ENCODE measurements at places on chromosomes 6 and 20. TPM values are rescaled to one million over a fixed set of nuclear protein-coding genes. Genes with fewer than 3 reads are reported as not detected.
A peak's percentile ranks its signal among the peaks of the same experiment; 100 is the strongest.

- no peaks in the 10 kb centered on the region for H3K4me1 ChIP-seq
- no peak overlapping the region for H3K27ac ChIP-seq
- DNase-seq = no peak
- H3K36me3 ChIP-seq = no peaks in the 10 kb centered on the region
- H3K4me3 ChIP-seq = no peak overlapping the region
- H3K27me3 ChIP-seq = no peaks in the 10 kb centered on the region
These were observed 18.5 kb upstream of the DCBLD1 start for GRCh38 chr6:117463762-117464665.

DNA sequence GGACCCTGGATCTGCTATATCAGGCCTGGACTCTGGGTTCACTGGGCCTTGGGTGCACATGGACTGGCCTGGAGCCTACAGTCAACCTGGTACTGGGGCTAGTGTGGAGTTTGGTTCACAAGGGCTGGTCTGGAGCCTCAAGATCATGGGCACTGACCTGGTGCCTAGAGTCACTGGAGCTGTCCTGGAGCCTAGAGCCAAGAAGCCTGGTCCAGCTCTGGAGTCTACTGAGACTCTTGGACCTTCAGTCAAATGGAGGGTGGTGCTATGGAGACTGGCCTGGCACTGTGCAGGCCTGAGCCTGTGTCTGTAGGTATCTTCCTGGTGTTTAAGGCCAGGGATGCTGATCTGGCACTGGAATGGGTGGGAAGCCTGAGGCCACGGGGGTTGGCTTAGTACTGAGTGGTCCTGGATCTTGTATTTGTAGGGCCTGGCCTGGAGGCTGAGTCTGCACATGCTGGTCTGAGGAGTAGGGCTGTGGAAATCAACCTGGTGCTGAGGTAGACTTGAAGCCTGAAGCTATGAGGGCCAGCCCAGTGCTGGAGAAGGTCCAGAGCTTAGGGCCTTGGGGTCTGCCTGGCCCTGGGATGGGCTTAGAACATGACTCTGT lies 16.5 kb upstream of the WFDC9 start:
- H3K27ac ChIP-seq = no peak overlapping the region
- H3K27me3 ChIP-seq = no peaks in the 10 kb centered on the region
- no peak for DNase-seq
- no peaks in the 10 kb centered on the region for H3K36me3 ChIP-seq
- no peaks in the 10 kb centered on the region for H3K4me1 ChIP-seq
- no peak overlapping the region for H3K4me3 ChIP-seq

The GTSF1L gene
- not detected for total RNA-seq

DNA sequence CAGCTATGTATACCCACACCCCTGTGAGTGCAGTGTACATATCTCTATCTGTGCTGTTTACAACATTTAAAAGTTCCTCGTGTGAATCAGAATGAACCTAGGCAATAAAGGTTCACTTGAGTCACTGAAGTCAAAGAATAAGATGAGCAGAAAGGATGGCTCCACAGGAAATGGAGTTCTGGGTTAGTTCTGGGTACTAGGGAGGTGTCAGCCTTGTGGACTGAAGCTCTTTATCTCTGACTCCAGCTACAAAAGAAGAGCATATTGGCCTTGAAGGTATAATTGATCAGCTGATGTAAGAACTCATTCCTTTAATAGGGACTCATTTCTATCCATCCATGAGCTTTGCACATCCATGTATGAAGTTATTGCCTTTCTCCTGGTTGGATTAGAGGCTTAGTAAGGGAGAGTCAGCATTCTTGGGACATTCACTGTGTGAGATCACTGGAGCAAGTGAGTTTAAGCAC lies 73.9 kb upstream of the BACH2 start:
- H3K4me3 ChIP-seq = no peak overlapping the region
- H3K4me1 ChIP-seq = peaks cover 5% of the 10 kb centered on the region
- no peak overlapping the region for H3K27ac ChIP-seq
- no peaks in the 10 kb centered on the region for H3K36me3 ChIP-seq
- no peaks in the 10 kb centered on the region for H3K27me3 ChIP-seq
- no peak for DNase-seq

- no peak overlapping the region for H3K27ac ChIP-seq
- no peak overlapping the region for H3K4me3 ChIP-seq
- no peak for DNase-seq
- peaks cover 37% of the 10 kb centered on the region for H3K36me3 ChIP-seq
- peaks cover 44% of the 10 kb centered on the region for H3K4me1 ChIP-seq
These were observed 1.8 kb downstream of the HELZ2 start for GRCh38 chr20:63572071-63572787.

The EEF1A2 gene
- total RNA-seq = 9.7 TPM

GRCh38 chr20:19430641-19431315 lies 218.3 kb downstream of the SLC24A3 start:
- no peaks in the 10 kb centered on the region for H3K27me3 ChIP-seq
- H3K27ac ChIP-seq = no peak overlapping the region
- no peak overlapping the region for H3K4me3 ChIP-seq
- no peaks in the 10 kb centered on the region for H3K36me3 ChIP-seq

- DNase-seq = peak; percentile 43
- peaks cover 34% of the 10 kb centered on the region for H3K36me3 ChIP-seq
- H3K27me3 ChIP-seq = no peaks in the 10 kb centered on the region
- no peak overlapping the region for H3K4me3 ChIP-seq
These were observed 46.1 kb upstream of the DSN1 start for GRCh38 chr20:36819659-36820058.

The RAET1L gene
- total RNA-seq = not detected

- DNase-seq = no peak
- no peaks in the 10 kb centered on the region for H3K4me1 ChIP-seq
- H3K27me3 ChIP-seq = no peaks in the 10 kb centered on the region
- no peak overlapping the region for H3K27ac ChIP-seq
These were observed 24.0 kb downstream of the SDCBP2 start for GRCh38 chr20:1304710-1305515.

DNA sequence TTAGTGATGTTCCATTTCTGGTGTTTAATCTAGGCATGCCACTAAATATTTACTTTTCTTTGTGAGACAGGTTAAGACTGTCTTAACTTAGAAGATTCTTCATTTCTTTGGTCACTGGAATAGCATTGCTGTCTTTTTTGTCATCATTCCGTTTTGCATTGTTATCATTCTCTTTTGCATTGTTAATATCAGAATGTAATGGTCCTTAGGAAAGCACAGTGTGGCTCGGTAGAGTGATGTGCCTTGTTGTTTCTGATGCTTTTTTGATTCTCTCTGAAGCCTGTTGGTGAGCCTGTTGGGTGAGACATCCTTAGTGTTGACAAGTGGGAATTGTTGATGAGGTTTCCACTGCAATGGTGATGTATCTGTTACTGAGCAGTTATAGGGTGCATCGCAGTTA lies 23.2 kb downstream of the PLCB4 start:
- DNase-seq = no peak
- no peaks in the 10 kb centered on the region for H3K36me3 ChIP-seq

DNA sequence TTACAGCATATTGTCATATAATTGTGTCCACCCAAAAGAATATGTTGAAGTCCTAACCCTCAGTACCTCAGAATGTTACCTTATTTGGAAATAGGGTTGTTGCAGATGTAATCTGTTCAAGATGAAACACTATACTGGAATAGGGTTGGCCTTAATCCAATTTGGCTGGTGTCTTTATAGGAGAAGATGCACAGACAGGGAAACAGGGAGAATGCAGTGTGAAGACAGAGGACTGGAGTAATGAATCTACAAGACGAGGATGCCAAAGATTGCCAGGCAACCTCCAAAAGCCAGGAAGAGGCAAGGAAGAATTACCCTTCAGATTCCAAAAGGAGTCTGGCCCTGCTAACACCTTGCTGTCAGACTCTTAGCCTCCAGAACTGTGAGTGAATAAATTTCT lies 482.9 kb downstream of the PTPRT start:
- no peaks in the 10 kb centered on the region for H3K4me1 ChIP-seq
- no peaks in the 10 kb centered on the region for H3K27me3 ChIP-seq
- no peak overlapping the region for H3K4me3 ChIP-seq
- H3K36me3 ChIP-seq = no peaks in the 10 kb centered on the region
- no peak for DNase-seq

The PRDM13 gene
- not detected for total RNA-seq

- peaks cover 51% of the 10 kb centered on the region for H3K36me3 ChIP-seq
- no peak overlapping the region for H3K27ac ChIP-seq
- H3K4me1 ChIP-seq = no peaks in the 10 kb centered on the region
- no peaks in the 10 kb centered on the region for H3K27me3 ChIP-seq
- H3K4me3 ChIP-seq = no peak overlapping the region
These were observed 3.2 kb downstream of the ACTR5 start for GRCh38 chr20:38751360-38751976.

GRCh38 chr6:79438030-79438429 lies 99.2 kb downstream of the LCA5 start:
- no peaks in the 10 kb centered on the region for H3K4me1 ChIP-seq
- H3K27ac ChIP-seq = no peak overlapping the region
- no peaks in the 10 kb centered on the region for H3K36me3 ChIP-seq
- peak; percentile 83 for DNase-seq
- no peak overlapping the region for H3K4me3 ChIP-seq

DNA sequence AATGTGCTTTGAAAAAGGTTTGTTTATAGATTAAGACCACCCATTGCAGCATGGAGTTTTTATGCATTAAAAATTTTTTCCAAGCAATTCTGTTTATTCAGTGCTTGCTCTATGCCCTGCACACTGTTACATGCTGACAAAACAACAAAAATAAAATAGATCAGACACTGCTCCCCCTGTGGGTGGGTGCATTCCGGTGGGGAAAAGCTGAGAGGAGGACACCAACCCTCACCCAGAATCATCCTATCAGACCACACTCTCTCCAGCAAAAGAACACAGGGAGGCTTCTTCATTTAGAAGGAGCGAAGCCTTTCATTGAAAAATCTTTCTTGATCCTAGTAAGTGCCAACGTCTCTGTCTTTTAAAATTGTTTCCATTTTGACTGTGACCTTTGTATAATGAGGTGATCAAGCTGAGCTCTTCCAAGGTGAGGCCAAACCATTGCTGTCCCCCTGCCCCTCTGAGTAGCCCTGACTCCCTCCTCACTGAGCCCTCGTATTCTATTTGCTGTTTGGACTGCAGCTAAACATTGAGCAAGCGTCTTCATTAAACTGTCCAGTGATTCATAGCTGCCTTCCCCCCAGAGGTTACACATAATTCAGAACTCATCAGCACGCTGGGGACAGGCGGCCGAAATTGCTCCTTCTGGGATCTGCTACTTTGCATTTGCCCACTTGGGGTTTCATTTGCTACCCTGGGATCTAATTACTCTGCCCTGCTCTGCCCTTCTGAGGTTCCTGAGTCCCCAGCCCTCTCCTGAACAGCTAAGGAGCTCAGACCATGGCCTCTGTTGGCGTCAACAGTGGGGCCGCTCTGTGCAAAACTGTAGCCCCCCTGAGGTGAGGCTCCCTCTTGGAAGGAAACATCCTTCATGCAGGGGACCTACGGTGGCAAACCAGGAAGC lies 102.4 kb downstream of the F13A1 start:
- H3K4me3 ChIP-seq = no peak overlapping the region
- no peaks in the 10 kb centered on the region for H3K36me3 ChIP-seq
- no peak for DNase-seq
- H3K27me3 ChIP-seq = no peaks in the 10 kb centered on the region

The ZNF343 gene
- 0.58 TPM for total RNA-seq

DNA sequence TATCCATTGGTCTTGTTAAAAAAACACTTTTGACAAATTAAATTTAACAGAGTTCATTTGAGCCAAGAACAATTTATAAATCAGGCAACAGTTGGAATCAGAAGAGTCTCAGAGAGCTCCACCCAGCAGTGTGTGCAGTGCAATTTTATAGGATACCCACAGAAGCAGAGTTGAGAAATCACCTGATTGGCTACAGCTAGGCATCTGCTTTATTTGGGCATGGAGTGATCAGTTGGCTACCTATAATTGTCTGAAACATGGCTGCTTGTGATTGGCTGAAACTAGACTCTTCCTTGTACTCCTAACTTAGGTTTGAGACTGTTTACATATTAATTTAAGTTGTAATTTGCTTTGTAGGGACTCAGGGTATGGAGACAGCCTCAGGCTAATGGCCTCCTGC lies 12.0 kb downstream of the PGK2 start:
- no peaks in the 10 kb centered on the region for H3K36me3 ChIP-seq
- no peak overlapping the region for H3K27ac ChIP-seq
- no peak overlapping the region for H3K4me3 ChIP-seq
- H3K27me3 ChIP-seq = no peaks in the 10 kb centered on the region
- DNase-seq = no peak
- no peaks in the 10 kb centered on the region for H3K4me1 ChIP-seq

DNA sequence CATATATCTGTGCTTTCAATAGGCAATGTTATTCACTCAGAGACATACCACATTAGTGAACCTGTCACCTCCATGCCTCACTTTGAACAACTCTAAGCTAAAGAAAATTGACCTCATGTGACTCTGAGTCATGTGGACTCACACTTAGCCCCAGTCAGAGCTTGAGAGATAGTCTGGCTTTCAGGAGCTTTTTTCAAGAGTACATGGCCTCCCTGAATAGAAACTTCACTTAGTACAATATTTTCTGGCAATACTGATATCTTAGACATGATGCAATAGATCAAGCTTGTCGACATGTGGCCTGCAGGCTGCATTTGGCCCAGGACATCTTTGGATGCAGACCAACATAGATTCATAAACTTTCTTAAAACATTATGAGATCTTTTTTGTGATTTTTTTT lies 8.5 kb downstream of the SPTLC3 start:
- no peak overlapping the region for H3K4me3 ChIP-seq
- H3K4me1 ChIP-seq = no peaks in the 10 kb centered on the region
- no peak for DNase-seq

DNA sequence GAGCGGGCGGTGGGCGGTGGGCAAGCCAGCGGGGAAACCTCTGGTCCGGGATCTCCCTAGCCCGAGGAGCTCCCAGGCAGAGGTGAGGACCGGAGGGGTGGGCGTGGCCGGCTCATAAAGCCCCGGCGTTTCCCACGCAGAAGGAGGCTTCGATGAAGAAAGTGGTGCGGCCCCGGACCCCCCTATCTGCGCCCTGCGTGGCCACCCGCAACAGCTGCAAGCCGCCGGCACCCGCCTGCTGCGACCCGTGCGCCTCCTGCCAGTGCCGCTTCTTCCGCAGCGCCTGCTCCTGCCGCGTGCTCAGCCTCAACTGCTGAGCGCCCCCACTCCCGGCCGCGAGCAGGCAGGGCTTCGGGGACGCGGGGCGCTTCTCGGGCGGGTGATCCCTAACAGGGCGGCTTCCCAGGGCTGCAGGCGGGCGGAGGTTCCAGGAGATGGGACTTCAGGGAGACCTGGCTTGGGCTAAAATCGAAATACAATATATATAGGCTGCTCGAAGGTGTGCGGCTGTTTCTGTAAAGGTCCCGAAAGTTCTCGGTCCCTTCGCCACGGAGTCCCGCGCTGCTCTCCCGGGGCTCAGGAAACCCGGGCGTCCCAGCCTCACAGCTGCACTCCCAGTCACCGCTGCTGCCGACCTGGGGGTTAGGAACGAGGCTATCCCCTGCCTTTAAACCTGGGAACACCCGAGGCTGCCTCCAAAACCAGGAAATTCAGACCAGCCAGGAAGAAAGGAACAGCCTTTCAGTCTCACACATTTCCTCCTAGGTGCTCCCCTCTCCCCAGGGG lies 27.8 kb downstream of the ASIP start:
- peak; percentile 78 for DNase-seq
- peaks cover 25% of the 10 kb centered on the region for H3K4me1 ChIP-seq
- H3K4me3 ChIP-seq = peak overlapping the region; percentile 54
- no peaks in the 10 kb centered on the region for H3K36me3 ChIP-seq

The HSPA12B gene
- 9.9 TPM for total RNA-seq
